ENCODE measurements at places on chromosomes 3 and 15. TPM values are rescaled to one million over a fixed set of nuclear protein-coding genes. Genes with fewer than 3 reads are reported as not detected.

The GCHFR gene
- total RNA-seq = 50.5 TPM

The SLC30A4 gene
- total RNA-seq = 5.6 TPM

The DBR1 gene
- total RNA-seq = 7.4 TPM

The MESP2 gene
- total RNA-seq = not detected

The IL5RA gene
- total RNA-seq = 0.56 TPM

The SETD2 gene
- 37.6 TPM for total RNA-seq

The GCSAM gene
- total RNA-seq = 0.75 TPM

Data from liver (tissue), 10 donors.